Spinal cord (tissue), 10 donors: ENCODE measurements at places on chromosomes 12 and 14.
A peak's percentile ranks its signal among the peaks of the same experiment; 100 is the strongest.

GRCh38 chr12:6200256-6201212, at the start of gene CD9:
Gene CD9, plus strand, starts transcription at chr12:6200400. Its CDS starts 100 bp downstream, at chr12:6200500.
- H3K27ac ChIP-seq, result peak within 1 kb of the TSS; percentile 89
- peaks cover 25% of the 10 kb centered on the region for H3K27me3 ChIP-seq
- DNase-seq, result no peak
- H3K4me3 ChIP-seq, result peak within 1 kb of the TSS; percentile 72

GRCh38 chr12:103499571-103499970, 3.8 kb upstream of the C12orf42 start:
- no peaks in the 10 kb centered on the region for H3K36me3 ChIP-seq
- no peak overlapping the region for H3K27ac ChIP-seq
- DNase-seq, result no peak
- no peak overlapping the region for H3K4me3 ChIP-seq
- peaks cover 10% of the 10 kb centered on the region for H3K4me1 ChIP-seq

GRCh38 chr12:7060353-7060954, at the start of gene C1S:
Gene C1S, plus strand, starts transcription at chr12:7060718. Its CDS starts 1,195 bp downstream, at chr12:7061913.
- H3K27ac ChIP-seq, result peak within 1 kb of the TSS; percentile 61
- peaks cover 4% of the 10 kb centered on the region for H3K4me1 ChIP-seq
- H3K4me3 ChIP-seq, result peak within 1 kb of the TSS; percentile 29
- peak; percentile 86 for DNase-seq

- no peak overlapping the region for H3K4me3 ChIP-seq
- H3K36me3 ChIP-seq, result peaks cover 5% of the 10 kb centered on the region
- H3K4me1 ChIP-seq, result peaks cover 18% of the 10 kb centered on the region
- no peak overlapping the region for H3K27ac ChIP-seq
- DNase-seq, result no peak
Measured at GRCh38 chr14:94000267-94000666, 3.2 kb downstream of the CCDC197 start.

DNA sequence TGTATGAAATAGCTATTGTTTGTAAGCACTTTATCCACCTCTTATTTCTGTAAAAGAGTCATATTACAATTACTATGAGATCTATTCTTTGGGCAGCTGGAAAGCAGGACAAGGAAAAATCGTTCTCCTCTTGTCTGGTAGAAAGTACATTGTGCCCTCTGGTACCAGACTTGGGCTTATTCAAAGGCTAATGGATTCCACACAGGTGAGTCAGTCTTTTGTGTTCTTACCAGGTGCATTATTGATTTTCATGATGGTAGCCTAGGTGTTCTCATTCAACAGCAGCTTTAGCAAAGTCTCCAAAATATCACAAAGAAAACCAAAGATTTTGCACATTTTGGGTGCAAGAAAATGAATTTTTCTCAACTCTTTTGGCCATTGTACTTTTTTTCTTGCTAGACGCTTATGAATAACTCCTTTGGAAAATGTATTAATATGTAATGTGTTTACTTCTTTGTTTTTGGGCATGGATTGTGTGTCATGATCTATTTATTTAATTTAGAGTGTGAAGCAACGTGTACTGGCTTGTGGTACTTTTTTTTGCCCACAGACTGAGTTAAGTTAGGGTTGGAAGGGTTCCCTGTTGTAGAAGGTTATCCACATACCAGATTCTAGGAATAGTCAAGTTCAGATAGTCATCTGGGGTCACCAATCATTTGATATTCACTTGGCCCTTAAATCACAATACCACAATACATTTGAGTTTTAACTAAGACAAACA, 26.2 kb downstream of the MNAT1 start:
- no peaks in the 10 kb centered on the region for H3K36me3 ChIP-seq
- H3K4me3 ChIP-seq, result no peak overlapping the region
- DNase-seq, result no peak
- H3K4me1 ChIP-seq, result no peaks in the 10 kb centered on the region

DNA sequence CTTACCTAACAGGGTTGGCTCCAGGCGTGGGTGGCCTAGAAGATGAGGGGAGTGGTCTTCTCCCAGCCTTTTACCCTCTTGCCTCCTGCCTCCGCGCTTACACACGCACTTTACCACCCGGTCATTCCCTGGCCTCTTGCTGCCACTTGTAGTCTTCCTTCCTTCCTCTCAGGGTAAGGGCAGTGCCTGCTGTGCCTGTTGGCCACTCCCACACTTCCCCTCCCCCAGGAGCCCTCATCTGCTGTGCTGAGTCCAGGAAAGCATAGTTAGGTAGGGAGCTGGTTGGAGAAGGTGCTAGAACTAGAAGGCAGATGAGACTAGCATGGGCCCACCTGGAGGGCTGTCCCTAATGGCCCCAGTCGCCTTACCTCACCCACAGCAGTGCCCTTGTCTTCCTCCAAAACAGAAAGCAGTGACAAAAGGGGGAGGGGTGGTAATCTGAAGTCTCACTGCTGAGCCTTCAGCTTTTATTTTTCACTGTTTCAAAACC, 54.3 kb upstream of the SRSF5 start:
- DNase-seq, result no peak
- H3K36me3 ChIP-seq, result peaks cover 23% of the 10 kb centered on the region
- peak overlapping the region; percentile 81 for H3K27ac ChIP-seq
- H3K4me3 ChIP-seq, result no peak overlapping the region
- H3K4me1 ChIP-seq, result peaks cover 66% of the 10 kb centered on the region

DNA sequence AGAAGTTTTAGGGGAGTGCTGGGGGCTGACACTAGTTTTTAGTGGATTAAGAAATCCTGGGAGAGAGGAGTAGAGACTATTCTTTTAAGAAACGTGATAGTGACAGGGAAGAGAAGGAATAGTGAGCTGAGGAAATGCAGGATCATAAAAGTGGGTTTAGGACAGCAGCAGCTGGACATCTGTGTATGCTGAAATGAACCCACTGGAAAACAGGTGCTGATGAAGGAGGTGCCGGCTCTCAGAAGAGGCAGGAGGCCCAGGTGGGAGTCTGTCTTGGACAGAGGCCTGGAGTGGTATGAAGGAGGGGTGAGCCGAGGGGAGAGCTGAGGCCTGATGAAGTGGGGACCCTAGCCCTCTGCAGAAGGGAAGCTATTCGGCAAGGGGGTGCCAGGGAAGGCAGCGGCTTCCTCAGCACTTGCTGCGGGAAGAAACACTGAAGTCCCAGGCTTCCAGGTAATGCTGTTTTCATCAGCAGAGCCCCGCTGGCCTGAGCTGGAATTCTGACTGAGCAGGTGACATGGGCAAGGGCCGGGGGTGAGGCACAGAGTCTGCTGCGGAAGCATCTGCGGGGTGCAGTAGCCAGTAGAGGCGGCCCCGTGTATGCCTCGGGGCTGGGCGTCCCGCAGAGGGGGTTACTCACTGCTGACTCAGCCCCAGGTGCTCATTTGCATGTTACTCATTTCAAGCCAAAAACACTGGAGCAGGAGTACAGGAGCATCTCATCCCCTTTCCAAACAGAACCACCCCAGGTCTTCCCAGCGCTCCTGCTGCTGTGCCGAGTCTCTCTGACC, 89.7 kb downstream of the TMCC3 start:
- no peak overlapping the region for H3K4me3 ChIP-seq
- DNase-seq, result no peak
- H3K36me3 ChIP-seq, result no peaks in the 10 kb centered on the region
- no peak overlapping the region for H3K27ac ChIP-seq
- no peaks in the 10 kb centered on the region for H3K27me3 ChIP-seq
- peaks cover 25% of the 10 kb centered on the region for H3K4me1 ChIP-seq

- H3K4me3 ChIP-seq, result no peak overlapping the region
- H3K36me3 ChIP-seq, result no peaks in the 10 kb centered on the region
- H3K27me3 ChIP-seq, result no peaks in the 10 kb centered on the region
- no peak for DNase-seq
- H3K27ac ChIP-seq, result no peak overlapping the region
- H3K4me1 ChIP-seq, result peaks cover 18% of the 10 kb centered on the region
Measured at GRCh38 chr14:96027431-96028355, 11.5 kb upstream of the C14orf132 start.
